ENCODE measurements at places on chromosomes 4 and X. TPM values are rescaled to one million over a fixed set of nuclear protein-coding genes. Genes with fewer than 3 reads are reported as not detected.

- DNase-seq = no peak
Measured at GRCh38 chr4:38192516-38192915, 232.3 kb downstream of the PTTG2 start.

EVC2 gene
- total RNA-seq = 1.9 TPM

MAGED4 gene
- total RNA-seq = 2.7 TPM

AFP gene
- total RNA-seq = not detected

NEXMIF gene
- 1.7 TPM for total RNA-seq

GRCh38 chr4:109410776-109411175 lies 22.8 kb upstream of the SEC24B start:
- no peak for DNase-seq

GRCh38 chrX:71542411-71542810 lies 9.5 kb downstream of the OGT start:
- no peak for DNase-seq

ADGRG4 gene
- total RNA-seq = not detected

PWWP3B gene
- total RNA-seq = 5.2 TPM

DNA sequence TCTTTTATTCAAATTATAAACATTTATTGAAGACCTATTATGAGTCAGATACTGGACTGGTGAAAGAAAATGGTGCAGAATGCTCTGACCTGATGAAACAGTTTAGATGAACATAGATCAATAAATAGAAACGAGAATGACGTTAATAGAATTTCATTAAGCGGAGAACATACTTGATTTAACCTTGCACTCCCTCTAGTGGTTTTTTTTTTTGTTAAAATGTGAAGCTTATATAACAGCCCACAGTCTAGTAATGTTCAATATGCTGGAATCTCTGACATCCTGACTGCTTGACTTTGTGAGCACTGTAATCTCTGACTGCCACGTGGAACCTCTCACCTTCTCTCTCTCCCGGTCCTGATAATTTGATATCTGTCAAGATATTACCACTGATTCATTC lies 32.3 kb downstream of the HDAC8 start:
- no peak for DNase-seq

DNA sequence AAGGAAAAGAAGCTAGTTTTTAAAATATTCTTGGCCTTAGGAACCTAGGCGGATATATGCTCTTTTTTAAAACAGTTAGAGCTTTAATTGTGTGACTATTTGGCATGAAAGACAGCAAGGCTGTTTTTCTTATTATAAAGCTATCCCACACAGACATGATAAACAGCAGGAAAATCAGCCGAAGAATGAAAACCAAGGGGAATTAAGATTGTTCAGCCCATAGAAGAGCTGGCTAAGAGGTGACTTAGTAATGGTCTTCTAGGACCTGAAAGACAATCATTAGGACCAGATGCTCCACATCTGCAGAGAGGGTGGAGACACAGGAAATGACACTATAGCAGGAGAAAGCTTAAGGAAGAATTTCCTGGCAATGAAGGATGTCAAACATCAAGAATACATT lies 171.4 kb upstream of the NRK start:
- no peak for DNase-seq

SOWAHB gene
- 3.0 TPM for total RNA-seq

DNA sequence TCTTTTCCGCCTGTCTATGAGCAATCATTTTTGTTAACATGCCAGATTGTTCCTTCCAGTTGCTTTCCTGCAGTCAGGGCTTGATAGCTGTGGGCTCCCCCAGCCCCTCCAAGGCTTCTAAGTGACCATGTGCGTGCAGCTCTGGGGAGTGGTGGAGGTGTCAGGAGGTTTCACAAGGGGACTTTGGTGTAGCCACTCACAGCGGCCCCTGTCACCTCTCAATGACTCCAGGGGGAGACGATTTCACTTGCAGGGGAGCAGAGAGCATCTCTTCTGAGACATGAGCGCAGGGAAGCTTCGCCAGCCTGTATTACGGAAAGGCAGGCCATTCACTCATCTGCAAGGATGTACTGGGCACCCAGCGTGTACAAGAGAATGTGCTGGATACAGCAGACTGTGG lies 3.1 kb upstream of the GPR78 start:
- DNase-seq = no peak

PPEF1 gene
- total RNA-seq = not detected

DNA sequence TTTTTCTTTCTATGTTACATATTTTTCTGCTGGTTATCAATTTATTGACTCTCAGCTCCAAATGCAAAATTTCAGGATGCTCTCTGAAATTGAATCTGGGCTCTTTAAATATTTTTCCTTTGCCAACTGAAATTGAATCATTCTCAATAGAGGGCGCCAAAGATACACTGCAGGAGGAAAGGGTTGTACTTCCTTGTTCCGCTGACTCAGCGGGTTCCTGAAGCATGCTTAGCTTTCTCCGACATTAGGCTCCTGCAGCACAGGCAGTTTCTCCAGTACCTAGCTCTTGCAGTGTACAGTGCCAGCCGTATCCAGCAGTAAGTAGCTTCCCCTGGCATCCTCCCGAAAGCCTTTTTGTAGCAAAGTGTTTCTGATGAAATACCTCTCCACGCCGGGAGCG lies 28.8 kb upstream of the CFAP47 start:
- peak; percentile 35 for DNase-seq

DNA sequence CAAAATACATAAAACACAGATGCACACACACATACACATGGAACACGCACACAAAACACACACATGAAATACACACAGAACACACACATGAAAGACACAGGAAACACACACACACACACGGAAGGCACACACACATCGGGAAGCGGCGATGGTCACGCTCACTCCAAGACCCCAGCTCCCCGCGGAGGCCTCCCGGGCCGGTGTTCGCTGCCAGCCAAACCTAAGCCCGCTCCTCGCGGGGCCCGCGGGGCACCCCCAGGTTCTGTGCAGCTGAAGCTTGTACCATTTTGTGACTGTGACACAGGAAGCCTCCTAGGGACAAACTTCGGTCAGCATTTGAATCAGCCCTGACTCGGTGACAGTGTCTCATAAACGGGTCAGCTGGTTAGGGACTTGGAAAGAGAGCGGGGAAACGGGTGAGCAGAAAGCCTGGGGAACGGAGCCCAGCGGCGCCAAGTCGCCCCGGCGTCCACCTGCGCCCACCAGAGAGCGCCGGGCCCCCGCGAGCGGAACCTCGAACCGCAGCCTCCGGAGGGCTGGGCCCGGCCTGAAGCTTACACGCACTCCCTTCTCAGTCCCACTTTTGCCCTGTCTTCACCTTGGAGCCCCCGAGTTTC lies 32.1 kb downstream of the F11 start:
- DNase-seq = no peak

DNA sequence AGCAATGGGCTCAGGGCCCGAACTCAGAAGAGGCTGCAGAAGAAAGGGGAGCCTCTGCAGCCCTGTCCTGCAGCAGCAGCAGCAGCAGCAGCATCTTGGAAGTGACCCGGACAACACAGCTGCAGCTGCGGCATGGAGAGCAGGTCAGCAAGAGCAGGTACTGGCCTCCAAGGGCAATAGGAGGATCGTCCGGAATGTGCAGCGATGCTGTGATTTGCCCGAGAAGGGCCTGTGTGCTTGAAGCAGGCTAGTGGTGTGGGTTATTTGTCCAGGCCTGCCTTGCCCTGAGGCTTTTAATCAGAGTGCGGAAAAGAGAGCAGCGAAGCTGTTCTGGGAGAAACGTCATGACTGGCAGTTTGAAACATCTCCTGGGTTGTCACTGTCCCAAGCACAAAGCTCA lies 126.0 kb downstream of the F11 start:
- no peak for DNase-seq

TCEAL5 gene
- total RNA-seq = not detected

DNA sequence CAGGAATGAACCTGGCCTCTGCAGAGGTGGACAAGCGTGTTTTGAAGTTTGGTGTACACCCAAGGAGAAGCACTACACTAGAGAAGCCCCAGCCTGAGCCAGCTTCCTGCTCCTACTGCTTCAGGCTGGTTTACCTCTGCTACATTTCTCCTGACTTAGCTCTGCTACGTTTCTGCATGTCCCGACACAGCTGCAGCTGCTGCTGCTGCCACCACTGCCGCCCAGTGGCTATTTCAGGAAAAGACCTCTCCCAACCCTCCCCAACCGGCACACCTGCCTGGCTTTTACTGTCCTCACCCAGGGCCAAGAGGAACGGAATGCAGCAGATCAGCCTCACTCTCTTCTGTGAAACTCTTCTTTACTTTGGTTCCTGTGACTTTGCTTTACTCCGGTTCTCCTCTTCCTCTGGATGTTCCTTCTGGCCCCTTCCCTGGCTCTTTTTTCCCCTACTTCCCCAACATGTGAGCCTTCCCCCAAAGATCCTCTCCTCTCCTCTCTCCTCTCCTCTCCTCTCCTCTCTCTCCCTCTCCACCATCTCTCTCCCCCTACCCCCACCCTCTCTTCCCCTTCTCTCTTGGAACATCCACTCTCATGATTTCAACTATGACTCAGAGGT lies 3.1 kb upstream of the P2RY4 start:
- peak; percentile 30 for DNase-seq

DNAAF6 gene
- not detected for total RNA-seq

DNA sequence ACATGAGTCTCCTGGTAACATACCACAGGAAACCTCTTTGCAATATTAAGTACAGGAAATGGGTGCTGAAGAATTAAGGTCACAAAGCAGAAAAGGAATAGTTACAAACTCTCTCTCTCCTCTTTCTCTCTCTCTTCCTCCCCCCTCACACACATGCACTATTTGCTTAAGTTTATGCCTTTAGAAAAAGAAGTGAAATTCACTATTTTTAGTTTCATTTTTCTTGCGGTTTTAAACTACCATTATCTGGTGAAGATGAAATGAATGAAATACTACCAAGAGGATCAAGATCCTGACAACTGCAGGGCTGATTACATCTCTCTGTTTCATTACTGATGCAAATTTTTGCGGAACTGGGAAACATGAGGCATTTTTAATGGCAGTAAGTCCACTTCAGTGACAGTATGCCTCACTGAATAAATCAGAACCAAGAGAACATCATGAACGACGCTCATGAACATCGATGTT lies 64.3 kb upstream of the FTHL17 start:
- DNase-seq = no peak

DNA sequence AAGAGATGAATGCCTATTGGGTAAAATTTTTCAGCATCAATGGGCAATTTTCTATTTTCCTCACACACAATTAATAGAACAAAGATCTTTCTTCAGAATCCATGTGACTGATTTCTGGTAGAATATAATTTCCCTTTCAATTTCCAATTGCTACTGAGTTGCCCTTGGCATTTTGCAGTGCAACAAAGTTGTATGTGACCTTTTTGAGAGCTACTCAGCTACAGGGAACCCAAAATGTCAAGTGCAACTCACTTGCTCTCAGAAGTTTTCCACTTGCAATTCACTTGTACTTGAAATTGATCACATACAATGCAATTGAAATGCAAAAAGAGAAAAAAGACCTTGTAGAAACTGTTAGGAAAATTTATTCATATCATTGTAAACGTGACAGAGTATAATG lies 245.5 kb downstream of the BANK1 start:
- DNase-seq = no peak

GRCh38 chrX:11499076-11500044 lies 166.4 kb downstream of the ARHGAP6 start:
- DNase-seq = no peak

CCDC120 gene
- total RNA-seq = 7.3 TPM

CSTF2 gene
- total RNA-seq = 5.7 TPM

ZFP42 gene
- total RNA-seq = not detected

KLB gene
- 3.3 TPM for total RNA-seq

- no peak for DNase-seq
Measured at GRCh38 chr4:88738180-88738579, 40.6 kb upstream of the NAP1L5 start.

- no peak for DNase-seq
Measured at GRCh38 chr4:8023696-8024033, 84.0 kb upstream of the AFAP1 start.

ZNF185 gene
- total RNA-seq = 3.1 TPM

DNA sequence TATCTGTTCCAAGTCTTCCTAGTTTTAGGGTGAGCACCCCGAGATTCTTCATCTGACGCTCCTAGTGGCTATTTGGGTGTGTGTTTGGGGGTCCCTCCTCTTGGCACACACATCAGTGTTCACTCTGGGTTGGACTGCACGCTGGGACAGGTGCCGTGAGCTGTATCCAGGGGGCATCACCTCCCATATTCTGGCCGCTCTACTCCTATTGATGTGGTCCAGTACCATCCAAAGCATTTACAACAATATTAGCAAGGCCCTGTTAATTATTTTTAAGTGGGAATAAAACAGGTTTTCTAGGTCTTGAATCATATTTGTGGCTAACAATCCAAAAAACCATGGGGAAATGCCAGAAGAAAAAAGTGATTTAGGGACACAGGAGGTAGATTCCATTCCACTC lies 26.4 kb downstream of the CYTL1 start:
- no peak for DNase-seq

- peak; percentile 9 for DNase-seq
Measured at GRCh38 chrX:129525162-129525561, 1.9 kb upstream of the SMARCA1 start.

DNA sequence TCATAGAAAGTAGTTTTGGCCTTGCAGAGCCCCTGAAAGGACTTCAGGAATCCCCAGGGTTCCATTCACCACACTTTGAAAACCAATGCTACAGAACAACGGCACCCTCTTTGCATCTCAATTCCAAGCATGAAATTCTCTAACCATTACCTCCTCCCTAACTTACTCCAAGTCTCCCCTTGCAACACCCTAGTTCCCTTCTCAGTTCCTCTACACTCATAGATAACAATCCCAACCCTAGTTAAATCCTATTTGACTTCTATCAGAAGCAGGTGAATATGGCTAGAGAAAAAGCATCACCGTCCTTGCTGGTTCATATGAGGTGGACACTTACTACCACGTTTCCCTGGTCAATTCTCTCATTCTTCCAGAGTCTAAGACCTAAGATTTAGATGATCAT lies 2.4 kb downstream of the RCHY1 start:
- no peak for DNase-seq

GRCh38 chr4:176825586-176825985 lies 32.9 kb upstream of the VEGFC start:
- no peak for DNase-seq

Data from pancreas (tissue), 10 donors.